Tongue (tissue), 3 donors: ENCODE measurements at places on chromosomes 7 and 10.
A peak's percentile ranks its signal among the peaks of the same experiment; 100 is the strongest.

DNA sequence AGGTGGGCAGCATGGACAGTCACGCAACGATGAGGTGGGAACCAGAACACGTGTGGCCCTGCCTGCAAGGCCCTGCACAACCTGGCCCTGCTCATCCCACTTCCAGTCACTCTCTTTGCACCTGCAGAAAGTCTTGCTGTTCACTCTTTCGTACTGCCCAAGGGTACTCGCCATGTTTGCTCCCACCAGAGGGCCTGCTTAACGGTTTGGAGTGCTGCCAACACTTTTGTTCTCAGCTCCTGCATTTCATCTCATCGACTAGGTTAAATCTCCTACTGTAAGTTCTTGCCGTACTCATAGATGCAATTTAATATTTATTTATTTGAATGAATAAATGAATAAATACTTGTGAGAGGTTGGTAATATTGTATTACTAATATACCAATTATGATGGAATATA, 315.3 kb downstream of the SDK1 start:
- DNase-seq, result peak; percentile 14

DNA sequence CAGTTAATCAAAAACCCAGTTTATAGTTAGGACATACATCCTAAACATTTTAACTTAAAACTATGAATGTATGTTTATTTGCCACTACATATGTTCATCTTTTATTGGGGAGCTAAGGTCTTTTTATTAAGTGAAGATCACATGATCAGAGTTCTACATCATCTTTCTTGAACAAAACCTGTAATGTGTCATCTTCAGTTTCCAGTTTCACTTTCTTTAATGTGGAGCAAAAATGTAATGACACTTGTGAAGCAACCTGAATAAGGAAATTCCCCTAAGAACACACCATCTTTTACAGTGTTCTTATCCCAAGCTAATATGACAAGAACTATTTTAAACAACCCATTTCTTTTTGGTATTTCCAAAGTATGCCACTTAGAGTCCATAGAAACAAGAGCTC, 166.7 kb upstream of the BET1 start:
- no peak for DNase-seq

GRCh38 chr7:140205600-140205999, 28.8 kb upstream of the KDM7A start:
- DNase-seq, result no peak

GRCh38 chr7:129045682-129046081, 9.2 kb downstream of the TNPO3 start:
- DNase-seq, result no peak

GRCh38 chr7:42790196-42790595, 121.7 kb downstream of the C7orf25 start:
- DNase-seq, result no peak

DNA sequence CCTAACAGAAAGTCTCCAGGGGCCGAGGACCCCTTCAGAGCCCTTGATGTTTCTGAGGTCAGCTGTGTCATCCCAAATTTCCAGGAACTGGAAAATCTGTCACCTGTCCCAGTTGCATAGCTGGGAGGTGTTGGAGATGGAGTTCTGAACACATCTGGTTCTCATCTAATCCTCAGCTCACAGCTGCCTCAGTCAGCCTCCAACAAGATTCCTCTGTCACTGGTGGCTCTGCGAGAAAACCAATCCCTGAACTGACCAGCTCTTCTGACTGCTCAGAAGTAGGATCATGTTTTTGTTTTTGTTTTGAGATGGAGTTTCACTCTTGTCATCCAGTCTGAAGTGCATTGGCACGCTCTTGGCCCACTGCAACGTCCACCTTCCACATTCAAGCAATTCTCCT, 37.6 kb upstream of the MYL10 start:
- peak; percentile 79 for DNase-seq

DNA sequence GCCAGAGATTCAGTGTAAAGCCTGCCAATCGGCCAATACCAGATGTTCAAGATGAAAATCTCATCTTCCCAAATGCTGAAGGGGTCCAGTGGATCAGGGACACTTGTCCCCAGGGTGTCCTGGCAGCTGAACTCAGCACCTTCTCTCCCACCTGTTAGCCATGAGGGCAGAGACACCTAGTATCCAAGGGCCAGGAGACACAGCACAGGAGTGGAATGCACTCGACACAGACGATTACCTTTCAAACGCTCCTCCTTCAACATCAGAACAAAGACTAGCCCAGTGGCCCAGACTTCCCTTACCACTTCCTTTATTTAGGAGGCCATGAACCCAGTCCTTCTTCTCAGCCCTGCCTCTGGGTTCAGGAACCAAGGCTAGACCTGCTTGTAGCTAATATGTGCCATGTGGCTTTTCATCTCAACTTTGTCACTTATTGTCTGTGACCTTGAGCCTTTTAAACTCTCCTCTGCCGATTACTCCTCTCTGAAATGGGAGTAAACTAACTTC, 180.3 kb upstream of the PLXNA4 start:
- DNase-seq, result peak; percentile 14

DNA sequence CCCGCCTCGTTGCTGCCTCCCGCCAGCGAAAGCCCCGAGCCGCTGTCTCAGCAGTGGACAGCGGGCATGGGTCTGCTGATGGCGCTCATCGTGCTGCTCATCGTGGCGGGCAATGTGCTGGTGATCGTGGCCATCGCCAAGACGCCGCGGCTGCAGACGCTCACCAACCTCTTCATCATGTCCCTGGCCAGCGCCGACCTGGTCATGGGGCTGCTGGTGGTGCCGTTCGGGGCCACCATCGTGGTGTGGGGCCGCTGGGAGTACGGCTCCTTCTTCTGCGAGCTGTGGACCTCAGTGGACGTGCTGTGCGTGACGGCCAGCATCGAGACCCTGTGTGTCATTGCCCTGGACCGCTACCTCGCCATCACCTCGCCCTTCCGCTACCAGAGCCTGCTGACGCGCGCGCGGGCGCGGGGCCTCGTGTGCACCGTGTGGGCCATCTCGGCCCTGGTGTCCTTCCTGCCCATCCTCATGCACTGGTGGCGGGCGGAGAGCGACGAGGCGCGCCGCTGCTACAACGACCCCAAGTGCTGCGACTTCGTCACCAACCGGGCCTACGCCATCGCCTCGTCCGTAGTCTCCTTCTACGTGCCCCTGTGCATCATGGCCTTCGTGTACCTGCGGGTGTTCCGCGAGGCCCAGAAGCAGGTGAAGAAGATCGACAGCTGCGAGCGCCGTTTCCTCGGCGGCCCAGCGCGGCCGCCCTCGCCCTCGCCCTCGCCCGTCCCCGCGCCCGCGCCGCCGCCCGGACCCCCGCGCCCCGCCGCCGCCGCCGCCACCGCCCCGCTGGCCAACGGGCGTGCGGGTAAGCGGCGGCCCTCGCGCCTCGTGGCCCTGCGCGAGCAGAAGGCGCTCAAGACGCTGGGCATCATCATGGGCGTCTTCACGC, 825 bp downstream of the ADRB1 start:
- DNase-seq, result no peak

DNA sequence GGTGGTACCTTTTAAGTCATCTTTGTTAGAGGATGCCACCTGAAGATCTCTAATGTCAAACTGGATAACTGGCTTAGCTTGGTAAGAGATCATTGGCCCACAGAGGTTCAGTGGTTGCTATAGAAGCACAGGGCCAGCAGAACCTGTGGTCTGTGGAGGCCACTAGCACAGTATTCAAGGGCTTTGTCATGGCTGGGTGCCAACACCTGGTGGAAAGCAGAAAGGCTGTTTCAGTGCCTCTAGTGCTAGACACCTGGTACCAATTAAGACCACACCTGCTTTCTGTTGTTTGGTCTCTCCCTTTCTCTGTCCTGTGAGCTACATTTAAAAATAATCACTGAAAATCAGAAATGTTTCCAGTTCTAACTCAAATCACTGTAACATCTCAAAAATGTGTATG, 10.0 kb upstream of the PCGF5 start:
- peak; percentile 45 for DNase-seq

- no peak for DNase-seq
These were observed 140.1 kb upstream of the UNC5B start for GRCh38 chr10:71072131-71072822.

DNA sequence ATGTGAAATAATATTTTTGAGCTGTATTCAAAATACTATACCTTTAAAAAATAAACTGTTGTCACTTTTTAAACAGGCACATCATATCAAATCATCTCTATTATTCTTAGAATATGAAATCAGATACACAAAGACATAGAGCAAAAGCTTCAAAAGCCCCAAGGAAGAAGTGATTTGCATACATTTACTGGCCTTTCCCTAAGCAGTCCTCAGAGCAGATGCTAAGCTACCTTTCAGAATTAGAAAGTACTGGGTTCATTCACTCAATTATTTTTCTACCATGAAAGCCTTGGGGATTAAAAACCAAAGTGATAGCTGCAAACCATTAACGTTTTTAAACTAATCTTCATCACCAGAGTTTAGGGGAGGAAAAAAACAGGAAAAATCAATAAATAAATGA, 55.8 kb upstream of the RNF148 start:
- DNase-seq, result no peak

DNA sequence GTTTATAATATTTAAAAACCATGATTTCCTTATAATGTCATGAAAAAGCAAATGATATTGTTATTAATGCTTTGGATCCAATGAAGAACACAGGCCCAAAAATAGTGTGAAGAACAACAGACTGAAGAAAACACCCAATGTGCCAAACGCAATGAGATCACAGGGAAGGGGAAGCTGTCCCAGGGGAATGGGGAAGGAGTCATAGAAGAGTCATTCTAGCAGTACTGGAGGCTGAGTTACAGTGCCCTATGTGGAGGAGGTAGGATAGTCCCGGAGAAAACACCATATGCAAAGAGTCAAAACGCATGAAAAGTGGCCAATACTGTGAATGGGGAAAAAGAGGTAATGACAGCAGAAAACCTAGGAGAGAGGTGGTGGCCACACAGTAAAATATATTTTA, 50.9 kb downstream of the TPK1 start:
- no peak for DNase-seq

DNA sequence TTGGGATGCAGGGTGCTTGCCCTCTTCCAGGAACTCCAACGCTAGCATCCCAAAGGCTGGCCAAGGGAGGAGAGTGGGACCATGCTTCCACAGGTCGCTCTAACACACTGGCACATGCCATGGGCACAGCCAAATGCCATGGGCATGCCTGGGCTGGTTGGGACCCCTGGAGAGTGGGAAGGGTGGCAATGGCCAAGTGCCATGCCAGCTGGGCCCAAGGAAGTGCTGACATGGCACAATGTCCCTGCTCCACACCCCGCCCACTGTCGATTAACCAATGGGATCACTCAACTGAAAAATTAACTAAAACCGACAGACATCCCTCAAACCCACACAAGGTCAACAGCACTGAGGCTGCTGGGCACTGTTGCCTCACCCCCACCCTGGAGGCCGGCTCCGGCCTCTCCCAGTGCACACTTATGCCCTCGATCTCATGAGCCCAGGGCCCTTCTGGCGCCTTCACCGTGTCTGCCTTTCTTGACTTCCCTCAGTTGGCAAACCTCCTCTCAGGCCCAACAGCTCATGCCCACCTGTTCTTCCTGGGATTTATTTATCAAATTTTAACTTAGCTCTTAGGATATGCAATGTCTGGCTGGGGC, 83.4 kb downstream of the GOLGA7B start:
- DNase-seq, result no peak

- DNase-seq, result peak; percentile 47
These were observed 80.8 kb upstream of the KLF14 start for GRCh38 chr7:130814778-130815335.

DNA sequence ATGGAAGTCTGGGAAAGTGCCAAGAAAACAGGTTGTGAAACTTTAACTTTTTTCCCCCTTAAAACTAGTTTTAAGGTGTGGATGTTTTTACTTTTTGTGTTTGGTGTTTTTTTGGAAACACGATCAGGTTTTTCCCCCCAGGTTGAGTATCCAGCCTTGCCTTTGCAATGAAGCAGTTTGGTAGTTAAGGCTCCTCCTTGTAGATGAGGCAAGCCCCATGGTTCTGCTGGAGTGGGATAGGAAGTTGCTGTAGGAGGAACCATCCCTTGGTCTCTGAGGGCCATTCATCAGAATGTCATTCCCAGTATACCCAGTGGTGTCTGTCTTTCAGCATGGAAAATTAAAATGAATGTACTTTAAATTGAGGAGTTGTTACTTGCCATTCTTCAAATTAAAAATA, 2.7 kb downstream of the CUL1 start:
- no peak for DNase-seq

DNA sequence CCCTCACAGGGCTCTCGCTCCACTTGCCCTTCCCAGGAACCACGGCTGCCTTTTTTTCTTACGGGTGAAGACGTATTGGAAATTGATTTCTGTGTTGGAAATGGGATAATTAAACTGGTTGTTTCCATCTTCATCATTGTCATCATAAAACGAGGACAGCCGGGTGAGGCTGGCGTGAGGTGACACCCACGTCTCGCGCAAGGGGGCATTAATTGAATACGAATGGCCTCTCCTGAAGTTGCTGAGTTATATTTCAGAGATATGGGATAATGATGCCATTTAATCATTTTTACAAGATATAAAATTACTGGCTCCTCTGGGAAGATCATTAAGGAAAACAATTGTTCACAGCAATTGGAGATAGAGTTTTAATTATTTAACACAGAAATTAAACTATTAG, 18.3 kb upstream of the NKX6-2 start:
- DNase-seq, result no peak

GRCh38 chr10:49598986-49599385, 11.1 kb upstream of the SLC18A3 start:
- DNase-seq, result no peak

DNA sequence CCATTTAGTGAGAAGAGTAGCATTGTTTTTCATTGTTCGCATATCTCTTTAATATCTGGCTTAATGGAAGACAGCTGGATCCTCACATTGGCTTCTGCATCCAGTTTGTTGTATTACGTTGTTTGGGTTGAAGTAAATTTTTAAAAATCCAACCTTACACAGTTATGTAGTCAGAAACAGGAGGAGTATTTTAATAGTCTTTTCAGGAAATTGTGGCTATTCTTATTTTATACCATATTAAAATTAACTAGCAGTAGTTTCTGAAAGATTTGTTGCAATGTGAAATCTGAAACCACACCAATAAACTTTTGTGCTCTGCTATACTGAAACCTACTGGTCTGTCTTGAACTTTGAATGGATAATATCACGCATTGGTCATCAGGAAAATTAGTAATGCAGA, 27.9 kb downstream of the MYPN start:
- DNase-seq, result peak; percentile 34

DNA sequence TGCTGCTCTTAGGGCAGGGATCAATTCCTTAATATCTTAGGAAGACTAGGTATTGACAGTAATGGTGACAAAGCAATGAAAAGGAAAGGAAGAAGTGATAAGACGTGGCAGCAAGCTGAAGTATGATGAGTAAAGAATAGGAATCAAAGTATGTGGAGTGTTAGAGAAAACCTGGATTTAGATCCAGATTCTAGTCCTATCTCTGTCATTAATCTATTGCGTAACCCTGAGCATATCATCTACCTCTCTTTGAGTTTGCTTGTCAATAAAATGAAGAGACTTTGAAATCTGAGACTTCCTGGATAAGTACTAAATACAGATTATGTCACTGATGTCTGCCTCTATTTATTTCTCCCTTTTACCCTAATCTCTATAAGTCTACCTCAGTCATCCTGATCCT, 89.2 kb downstream of the PTEN start:
- DNase-seq, result no peak
